ENCODE measurements at places on chromosomes 11 and 22. TPM values are rescaled to one million over a fixed set of nuclear protein-coding genes. Genes with fewer than 3 reads are reported as not detected.

OR5P2 gene
- 1.3 TPM for total RNA-seq

DNA sequence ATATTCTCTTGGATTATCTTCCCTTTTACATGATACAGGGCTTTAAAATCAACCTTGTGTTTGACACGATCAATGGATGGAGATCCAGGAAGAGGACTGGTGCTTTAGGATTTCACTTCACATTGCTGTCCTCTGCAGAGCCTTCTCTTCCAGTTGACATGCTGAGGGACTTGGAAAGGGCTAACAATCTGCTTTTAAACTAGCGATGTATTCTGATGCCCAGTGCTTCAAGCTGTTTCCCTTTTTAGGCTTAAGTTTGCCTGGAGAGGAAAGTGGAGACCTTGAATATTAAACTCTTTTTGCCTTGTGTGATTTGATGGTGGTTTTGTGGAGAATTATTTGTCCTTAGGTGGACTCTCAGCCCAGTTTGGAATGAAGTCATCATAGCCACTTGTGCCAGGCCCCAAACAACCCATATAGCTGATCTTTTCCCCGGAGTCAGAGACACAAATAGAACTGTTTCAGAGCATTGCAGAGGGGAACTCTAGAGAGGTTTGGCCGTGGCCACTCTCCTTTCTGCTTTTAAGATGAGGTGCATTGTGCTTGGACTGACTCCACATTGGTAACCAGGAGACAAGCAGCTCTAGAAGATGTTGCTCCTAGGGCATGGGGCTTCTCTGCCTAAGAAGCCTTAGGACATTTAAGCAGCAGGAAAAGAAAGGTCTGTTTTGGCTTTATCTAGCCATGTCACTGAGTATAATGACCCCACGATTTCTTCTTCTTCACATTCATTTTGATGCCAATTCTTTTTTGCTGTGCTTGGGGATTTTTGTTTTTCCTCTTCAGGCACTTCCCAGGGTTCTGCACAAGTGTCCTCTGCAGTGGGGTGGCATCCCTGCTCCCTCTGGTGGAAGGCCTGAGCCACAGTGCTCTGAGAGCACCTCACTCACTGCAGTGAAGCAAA, 152.8 kb downstream of the NCAM1 start:
- DNase-seq, result peak; percentile 67
- H3K4me1 ChIP-seq, result no peaks in the 10 kb centered on the region
- no peak overlapping the region for H3K27ac ChIP-seq
- H3K27me3 ChIP-seq, result no peaks in the 10 kb centered on the region

DNA sequence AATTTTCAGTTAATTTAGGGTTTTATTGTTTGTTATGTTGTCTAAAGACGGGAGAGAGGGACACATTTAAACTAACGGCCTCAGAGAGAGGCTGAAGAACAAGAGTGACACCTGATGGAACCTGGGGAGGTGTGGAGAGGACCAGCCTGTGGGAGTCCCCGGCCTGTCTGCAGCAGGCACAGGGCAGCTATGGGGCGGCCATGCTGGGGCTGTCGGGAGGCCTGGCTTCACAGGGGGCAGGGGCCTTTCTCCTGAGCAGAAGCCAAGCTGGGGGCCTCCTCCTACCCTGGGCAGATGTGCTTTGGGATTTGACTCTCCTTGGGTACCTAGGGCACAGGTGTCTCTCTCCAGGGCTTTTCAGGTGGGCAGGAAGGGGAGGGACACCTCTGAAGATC, 21.9 kb downstream of the RELT start:
- H3K4me1 ChIP-seq, result no peaks in the 10 kb centered on the region
- H3K36me3 ChIP-seq, result no peaks in the 10 kb centered on the region
- DNase-seq, result no peak

GRCh38 chr11:61293867-61294716, 1.0 kb downstream of the VWCE start:
- H3K36me3 ChIP-seq, result peaks cover 5% of the 10 kb centered on the region
- H3K4me3 ChIP-seq, result peak overlapping the region; percentile 86
- peak; percentile 50 for DNase-seq
- peaks cover 11% of the 10 kb centered on the region for H3K27me3 ChIP-seq

GRCh38 chr11:13008625-13009475, at the start of gene RASSF10:
TSS of gene RASSF10 (plus strand) at chr11:13009316. CDS start at chr11:13009577, 261 bp downstream.
- H3K4me1 ChIP-seq, result peaks cover 42% of the 10 kb centered on the region
- H3K27me3 ChIP-seq, result peaks cover 58% of the 10 kb centered on the region
- peak within 1 kb of the TSS; percentile 70 for H3K4me3 ChIP-seq
- DNase-seq, result peak; percentile 94
- H3K36me3 ChIP-seq, result peaks cover 6% of the 10 kb centered on the region

GAL gene
- total RNA-seq, result 80.9 TPM

Data from GM23338 (cell line).